ENCODE measurements at places on chromosomes 2 and 18.

DNA sequence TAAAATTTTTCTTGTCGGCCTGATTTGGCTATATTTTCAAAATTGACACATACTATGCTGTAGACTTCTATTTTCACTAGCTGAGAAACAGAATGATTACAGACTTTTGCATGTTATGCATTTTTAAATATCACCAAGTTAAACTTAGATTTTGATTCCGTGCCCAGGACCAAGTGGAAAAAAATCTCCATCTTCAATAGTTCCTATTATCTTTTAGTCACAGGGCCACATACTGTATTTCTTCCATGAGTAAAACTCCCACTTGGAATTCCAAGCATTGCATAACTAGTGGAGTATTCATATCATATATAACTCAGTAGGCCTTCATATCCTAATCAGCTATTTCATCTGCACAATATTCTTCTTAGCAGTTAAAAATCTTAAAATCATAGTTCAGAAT, 470.9 kb downstream of the ARHGAP15 start:
- no peak for DNase-seq

DNA sequence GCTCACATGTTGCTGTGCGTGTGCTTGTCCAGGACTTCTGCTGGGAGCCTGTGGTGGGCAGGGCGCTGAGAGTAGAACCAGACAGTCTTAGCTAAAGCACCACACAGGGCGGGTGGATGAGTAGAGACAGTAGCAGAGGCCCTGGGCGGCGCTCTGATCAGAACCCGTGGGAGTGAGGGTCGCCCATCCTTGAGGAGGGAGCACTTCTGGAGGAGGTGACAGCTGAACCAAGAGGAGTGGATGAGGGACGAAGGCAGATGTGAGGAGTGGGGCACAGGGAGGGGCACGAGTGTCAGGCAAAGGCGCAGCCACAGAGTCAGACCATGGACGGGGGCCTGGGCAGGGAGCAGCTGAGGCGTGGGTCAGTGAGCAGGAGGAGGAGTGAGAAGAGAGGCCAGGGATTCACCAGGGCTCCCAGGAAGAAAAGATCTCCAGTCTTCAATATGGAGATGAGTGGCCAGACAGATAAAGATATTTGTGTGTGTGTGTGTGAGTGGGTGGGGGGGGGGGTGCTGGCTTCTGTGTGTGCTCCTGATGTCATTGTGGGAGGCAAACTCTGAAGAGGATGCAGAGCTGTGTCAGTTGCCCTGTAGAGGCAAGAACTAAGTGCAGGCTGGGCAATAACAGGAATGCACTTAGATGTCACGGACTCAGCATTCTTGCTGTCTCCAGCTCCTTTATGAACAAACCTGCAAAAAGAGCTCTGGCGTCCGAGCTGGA, 79.6 kb downstream of the TPO start:
- DNase-seq: no peak

DNA sequence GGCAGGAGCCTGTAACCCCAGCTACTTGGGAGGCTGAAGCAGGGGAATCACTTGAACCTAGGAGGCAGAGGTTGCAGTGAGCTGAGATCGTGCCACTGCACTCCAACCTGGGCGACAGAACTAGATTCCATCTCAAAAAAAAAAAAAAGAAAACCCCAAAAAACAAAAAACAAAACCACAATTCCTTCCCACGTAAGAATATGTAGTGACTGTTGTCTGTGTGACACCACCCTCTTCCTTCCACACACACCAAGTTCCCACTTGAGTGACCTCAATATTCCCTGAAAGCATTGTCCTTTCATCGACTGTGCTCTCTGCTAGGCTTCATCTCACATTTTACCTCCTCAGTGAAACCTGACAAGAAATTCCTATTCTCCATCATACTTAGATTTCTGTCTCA, 8.8 kb upstream of the THADA start:
- DNase-seq: no peak

DNA sequence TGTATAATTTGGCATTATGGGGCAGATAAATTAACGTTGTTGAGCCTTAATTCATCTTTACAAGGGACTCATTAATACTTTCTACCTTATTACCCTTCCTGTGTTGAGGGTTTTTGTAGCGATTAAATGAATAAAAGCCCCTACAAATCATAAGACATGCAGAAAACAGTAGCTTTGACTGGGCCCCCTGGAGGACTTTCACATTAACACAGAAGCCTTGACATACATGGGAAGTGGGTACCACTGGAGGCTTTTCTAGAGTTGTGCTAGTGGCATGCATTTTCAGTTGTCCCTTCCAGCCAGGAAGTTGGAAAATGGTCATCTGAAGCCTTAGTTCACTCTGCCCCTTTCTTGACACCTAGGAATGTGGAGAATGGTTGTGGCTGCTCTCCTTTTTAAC, 30.2 kb downstream of the MTA3 start:
- no peak for DNase-seq

- DNase-seq: no peak
Observed at GRCh38 chr2:80852808-80853139, 548.2 kb upstream of the LRRTM1 start.

- no peak for DNase-seq
Observed at GRCh38 chr2:161954103-161954502, 119.9 kb downstream of the DPP4 start.

Data from AML-193 (cell line).